ENCODE measurements at places on chromosomes 1 and 21.

DNA sequence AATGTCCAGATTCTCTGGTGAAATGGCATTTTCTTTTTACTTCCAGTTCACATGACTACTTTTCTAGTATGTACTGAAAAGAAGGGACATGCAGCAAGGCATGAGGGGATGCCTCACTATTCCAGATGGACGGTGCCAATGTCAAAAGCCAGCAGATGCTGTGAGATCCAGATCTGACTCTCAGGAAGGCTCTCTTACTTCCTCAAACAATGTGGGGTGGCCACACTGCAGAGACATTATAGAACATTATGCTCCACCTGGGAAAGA is 17.7 kb downstream of the CRYZ start:
- DNase-seq = no peak

DNA sequence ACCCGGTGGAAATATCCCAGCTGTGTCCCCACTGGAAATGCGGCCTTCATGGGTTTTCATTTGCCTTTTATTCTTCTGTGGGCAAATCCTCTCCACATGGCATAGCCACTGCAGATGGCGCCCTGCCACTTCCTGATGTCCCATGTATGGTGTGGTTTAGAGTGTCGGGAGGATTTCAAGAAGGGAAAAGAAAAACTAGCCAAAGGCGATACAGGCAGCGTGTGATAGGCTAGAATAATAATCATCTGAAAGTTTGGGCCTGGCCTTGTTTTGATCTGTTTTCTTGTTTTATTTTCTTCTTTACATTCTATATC is 123.6 kb downstream of the PEX14 start:
- no peak for DNase-seq

- no peak for DNase-seq
Measured at GRCh38 chr1:66354311-66355201, 179.4 kb upstream of the SGIP1 start.

DNA sequence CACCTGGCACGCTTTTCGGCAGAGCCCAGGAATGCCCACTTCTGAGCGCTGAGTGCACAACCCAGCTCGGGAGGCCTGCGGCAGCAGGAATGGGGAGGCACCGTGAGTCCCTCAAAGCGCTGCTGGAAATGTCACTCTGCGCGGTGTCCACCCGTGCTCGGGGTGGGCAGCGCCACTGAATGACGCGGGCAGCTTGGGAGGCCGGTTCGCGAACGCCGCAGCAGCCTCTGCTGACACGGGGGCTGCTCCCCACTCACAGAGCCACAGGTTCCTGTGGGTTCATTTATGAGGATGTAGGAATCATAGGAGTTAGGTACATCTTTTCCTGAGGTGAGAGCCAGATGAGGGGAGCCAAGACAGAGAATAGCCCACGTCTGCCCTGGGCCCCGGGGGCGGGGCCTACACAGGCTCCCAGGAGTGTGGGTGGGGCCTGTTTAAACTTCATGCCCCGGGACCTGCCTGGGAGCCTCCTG is 146.7 kb upstream of the COL6A1 start:
- no peak for DNase-seq

- DNase-seq = no peak
Measured at GRCh38 chr21:15552914-15553494, 176.8 kb upstream of the USP25 start.

DNA sequence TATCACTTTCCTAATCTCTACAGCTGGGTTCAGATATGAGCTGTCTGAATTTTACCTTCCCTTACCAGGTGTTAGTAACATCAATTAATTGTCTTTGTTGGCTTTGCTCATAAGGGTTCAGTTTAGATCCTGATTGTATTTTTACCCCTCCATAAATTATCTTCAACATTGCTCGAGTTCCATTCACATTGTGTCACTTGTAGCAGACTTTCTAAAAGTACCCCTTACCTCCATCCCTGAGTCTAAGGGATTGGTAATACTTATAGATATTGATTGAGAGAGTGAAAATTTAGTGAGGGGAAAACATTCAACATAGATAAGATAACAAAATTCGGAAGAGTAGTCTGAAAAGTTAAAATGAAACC is 7.3 kb downstream of the RASAL2 start:
- DNase-seq = no peak

DNA sequence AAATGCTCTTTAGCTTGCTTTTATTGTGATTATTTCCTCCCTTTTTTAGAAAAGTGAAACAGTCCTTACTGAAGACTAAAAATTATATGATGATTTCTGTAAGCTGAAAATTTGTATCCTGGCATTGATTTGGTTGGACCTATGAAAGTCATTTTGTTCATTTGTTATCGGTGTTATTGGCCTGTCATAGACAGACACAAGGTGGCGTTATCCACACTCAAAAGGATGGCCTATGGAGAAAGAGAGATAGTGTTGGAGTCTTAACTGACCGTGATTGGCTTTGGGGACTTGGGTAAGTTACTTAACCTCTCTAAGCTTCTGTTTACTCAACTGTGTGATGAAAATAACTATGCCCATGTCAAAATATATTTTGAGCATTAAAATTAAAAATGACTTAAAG is 203.6 kb upstream of the CHODL start:
- DNase-seq = no peak

GRCh38 chr1:179066471-179066870 is 15.4 kb upstream of the TOR3A start:
- DNase-seq = no peak

DNA sequence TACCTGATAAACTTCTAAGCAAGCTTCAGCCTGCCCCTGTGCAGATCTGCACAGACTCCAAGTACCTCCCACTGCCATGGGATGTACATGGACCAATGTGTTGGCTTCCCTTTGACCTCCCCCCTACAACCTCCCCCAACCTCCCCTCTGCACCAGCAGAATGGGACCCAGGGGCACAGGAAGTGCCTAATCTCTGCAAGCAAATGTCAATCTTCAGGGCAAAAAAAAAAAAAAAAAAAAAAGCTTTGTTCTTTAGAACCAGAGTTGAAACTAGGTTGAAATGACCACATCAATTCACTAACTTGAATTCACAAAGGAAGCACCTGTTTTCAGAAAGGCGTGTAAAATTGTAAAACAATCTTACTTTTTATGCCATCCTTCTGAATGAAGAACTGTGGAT is 53.9 kb upstream of the TIAM1 start:
- no peak for DNase-seq

- no peak for DNase-seq
Measured at GRCh38 chr1:156100205-156100995, 14.1 kb upstream of the LMNA start.
